Stimulated activated CD8-positive, alpha-beta memory T cell treated with anti-CD3 and anti-CD28 coated beads, Interleukin-4, amount 100 ng/mL, for 1 hour (primary cell): ENCODE measurements at places on chromosomes 5 and 9.

- no peak for DNase-seq
Measured at GRCh38 chr5:176874198-176874780, 24.9 kb downstream of the HK3 start.

- DNase-seq: no peak
Measured at GRCh38 chr9:83336706-83337105, 201.5 kb downstream of the FRMD3 start.

DNA sequence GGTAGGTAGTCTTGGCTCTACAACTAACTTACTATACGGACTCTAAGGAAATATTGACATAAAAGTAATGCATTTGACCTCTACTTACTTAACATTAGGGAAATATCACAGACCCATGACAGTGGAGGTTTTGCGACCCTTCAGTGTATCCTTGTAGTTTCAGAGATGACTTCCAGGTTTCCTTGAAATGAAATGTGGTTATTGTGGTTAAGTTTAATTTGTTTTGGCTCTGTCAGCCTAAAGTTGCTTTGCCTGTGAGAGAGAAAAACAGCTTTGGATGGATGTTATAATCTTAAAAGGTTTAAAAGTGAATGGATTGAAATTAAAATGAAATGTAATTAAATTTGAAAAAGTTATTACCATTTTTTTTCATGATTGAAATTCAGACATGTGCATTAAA lies 42.9 kb downstream of the LRRTM2 start:
- DNase-seq: no peak

DNA sequence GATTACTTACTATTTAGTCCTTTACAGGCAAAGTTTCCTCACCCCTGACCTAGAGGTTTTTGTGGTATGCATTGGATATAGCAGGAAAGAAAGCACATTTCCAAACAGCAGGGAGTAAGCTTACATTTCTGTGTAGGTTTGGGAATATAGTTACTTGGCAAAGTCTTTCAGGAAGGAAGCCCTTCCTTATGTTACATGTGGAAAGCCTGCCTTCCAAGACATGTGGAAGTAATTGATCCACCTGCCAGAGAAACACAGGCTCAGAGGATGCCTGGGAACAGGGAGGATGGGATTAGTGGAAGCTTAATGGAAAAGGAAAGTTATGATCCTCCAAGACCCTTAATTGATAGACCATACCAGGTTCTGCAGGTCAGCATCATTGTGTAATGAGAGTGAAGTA lies 87.3 kb upstream of the PPP1R2B start:
- DNase-seq: no peak

- no peak for DNase-seq
Measured at GRCh38 chr5:115324021-115324420, 27.6 kb upstream of the CCDC112 start.

DNA sequence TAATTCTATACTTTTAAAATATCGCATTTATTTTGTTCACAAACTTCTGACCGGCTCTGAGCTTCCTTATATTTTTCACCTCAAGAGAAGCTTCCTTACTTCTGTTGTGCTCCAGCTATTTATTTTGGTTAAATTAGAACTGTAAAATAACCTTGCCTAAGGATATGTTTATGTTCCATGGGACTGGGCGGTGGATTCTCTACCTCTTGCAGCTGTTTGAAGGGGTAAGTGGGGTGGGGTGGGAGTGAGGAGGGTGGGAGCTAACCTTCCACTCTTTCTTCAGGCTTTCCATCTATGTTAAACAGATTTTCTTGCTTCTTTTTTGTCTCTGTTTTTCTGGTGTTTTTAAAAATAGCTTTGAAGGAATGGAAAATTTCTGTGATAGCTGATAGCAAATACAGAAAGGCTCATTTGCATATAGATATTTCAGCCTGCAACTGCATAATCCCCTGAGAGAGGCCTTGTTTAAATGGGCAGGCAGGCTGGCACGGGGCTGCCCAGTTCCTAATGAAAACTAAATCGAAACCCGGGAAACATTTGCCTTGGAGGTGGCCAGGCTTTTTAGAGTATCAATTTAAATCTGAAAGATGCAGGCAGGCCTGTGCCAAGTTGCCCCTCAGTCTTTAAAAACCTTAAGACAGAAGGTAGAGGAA lies 122.1 kb upstream of the DMAC1 start:
- no peak for DNase-seq

DNA sequence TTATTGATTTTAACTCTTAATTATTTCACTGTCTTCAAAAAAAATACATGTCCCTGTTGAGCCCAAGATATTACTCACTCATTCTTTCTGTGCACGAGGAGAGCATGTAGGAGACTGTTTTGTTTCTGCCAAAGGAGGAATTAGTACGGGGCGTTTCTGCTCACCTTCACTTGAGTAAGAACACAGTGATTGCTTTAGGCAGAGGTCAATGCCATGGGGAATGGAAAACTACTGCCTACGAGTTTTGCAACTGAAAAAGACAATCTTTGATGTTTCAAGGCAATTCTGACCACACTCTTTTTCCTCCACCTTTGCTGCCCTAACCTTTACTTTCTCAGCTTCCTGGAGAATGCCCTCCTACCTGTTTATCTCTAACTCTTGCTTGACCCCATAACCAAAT lies 109.4 kb downstream of the CCDC192 start:
- no peak for DNase-seq

DNA sequence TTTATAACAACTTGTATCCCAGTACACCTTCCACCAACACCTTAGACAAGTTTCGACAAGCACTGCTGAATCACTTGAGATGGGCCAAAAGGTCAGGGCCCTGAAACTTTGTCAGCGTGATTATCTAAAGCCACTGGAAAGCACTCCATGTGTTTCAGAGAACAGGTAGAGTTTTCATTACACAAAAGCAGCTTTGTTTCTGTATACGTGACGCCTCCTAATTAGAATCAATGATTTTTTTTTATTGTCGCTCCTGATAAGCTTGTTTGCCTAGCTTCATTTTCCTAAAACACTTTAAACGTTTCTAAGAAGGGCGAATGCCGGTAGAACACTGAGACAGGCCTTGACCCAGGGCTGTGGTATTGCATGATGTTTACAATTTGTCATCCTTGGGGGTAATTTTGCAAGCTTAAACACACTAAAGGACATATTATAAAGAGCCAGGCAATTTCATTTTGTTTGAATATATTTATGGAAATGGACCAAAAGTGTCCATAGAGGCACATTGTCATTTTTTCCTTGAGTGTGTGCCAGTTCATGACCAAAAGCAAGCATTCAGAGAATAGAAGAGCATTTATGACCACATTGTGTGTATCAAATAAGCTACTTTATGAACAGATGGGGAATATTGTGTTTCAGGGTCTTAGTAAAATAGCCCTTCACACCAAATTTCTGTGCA lies 193.6 kb downstream of the GLIS3 start:
- no peak for DNase-seq
